CD4-positive, alpha-beta memory T cell (primary cell): ENCODE measurements at places on chromosomes 6 and 20.

DNA sequence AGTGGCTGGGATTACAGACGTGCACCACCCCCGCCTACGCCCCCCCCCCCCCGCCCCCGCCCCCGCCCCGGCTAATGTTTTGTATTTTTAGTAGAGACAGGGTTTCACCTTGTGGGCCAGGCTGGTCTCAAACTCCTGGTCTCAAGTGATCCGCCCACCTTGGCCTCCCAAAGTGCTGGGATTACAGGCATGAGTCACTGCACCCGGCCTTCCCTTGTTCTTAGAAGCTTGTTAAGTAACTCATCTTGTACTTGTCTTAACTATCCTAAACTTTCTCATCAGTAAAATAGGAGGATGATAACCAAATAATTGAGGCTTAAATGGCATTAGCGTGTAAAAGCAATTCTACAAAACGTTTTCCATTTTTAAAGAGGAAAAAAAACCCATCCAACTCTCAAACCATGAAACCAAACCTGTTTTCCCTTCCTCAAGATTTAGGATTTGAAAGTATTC lies 4.2 kb downstream of the CDYL start:
- no peak for DNase-seq

DNA sequence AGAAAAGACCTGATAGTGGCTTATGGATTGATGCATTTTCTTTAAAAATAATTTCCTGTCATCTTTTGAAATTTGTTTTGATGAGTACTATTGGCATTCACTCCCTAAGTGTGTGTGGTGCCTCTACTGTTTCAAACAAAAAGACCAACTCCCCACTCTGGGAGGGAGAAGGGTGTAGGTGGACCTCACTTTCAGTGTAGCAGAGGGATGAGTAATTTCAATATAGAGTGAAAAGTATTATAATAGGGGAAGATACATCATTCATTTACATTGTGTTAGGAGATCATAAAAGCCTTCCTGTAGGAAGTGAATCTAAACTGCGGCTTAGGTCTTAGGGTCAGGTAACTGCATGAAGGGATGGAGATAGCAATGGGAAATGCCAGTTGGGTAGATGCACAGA lies 46.4 kb downstream of the SAMD3 start:
- no peak for DNase-seq

- no peak for DNase-seq
Observed at GRCh38 chr20:50003253-50003656, 20.5 kb downstream of the SNAI1 start.

GRCh38 chr6:21753241-21754108 lies 159.9 kb downstream of the SOX4 start:
- DNase-seq: no peak

GRCh38 chr20:4061987-4062386 lies 46.6 kb upstream of the RNF24 start:
- no peak for DNase-seq

- DNase-seq: no peak
Observed at GRCh38 chr6:33254591-33254990, 17.1 kb downstream of the VPS52 start.

DNA sequence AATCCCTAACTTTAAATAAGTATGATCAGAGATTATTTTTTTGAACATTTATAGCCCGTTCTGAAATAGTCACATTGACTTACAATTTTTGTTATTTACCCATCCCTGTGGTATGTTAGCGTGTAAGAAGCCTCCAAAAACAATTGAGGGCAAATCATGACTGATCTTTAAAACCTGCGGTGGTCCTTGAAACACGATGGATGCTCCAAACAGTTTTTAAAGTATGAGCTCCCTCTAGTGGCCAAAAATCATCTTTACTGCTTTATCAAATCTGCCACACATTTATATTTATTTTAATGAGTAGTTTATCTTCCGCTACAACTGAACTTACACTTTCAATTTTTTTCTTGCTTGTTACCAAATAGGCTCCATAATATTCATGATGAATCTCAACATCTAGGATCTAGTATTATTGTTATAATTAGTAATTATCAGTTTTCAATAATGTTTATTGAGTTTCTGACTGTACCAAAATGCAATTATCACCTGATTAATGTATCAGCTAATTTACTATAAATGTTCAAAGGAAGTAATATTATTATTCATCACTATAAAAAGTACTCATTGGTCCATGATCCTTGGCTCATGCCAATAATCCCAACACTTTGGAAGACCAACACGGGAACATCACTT lies 52.2 kb downstream of the MARCKS start:
- peak; percentile 23 for DNase-seq
